Suppressor macrophage (primary cell): ENCODE measurements at places on chromosomes 3 and 15.
A peak's percentile ranks its signal among the peaks of the same experiment; 100 is the strongest.

DNA sequence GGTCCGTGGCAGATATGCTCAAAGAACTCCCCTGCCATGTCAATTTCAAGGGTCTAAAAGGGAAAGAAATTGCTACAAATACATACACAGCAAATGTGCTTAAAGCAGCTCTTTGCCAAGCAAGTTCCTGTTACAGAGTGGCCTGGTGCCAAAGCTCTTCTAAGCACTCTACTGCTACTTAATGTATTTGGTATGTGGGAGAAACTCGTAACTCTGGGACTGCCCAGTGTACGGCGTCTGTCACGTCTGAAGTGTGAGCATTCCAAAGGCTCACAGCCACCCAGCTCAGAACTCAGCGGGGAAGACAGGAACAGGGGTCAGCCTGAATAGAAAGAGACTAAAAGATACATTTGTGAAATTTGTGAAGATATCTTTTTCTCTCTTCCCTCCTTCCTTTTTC is 54.6 kb downstream of the RBMS3 start:
- DNase-seq: peak; percentile 56

- no peak for DNase-seq
These were observed 90.9 kb upstream of the AGBL1 start for GRCh38 chr15:85988741-85989140.

DNA sequence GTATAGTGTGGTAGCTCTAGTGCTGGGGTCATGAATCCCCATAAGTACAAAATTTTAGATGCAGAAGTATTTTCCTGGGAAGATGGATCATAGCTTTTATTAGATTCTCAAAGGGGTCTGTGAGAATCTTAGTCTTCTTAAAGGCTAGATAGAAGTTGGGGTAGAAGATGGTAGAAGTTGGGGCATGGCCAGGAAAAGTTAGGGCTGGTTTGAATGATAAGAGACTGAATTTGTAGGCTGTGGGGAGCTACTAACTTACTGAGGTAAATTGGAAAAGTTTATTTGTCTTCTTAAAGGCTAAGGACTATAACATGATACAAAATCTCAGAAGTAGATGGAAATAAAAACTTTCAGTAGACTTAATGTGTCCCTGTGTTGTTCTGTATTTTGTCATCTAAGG is 1.6 kb upstream of the UBE2Q2 start:
- no peak for DNase-seq

- no peak for DNase-seq
These were observed 770.9 kb downstream of the TBL1XR1 start for GRCh38 chr3:176426371-176426770.

GRCh38 chr15:39239562-39239961 is 341.3 kb upstream of the THBS1 start:
- DNase-seq: no peak

GRCh38 chr3:61182662-61183061 is 68.6 kb downstream of the FHIT start:
- peak; percentile 12 for DNase-seq
